HS-27A (cell line): ENCODE measurements at places on chromosomes 3 and 15.
A peak's percentile ranks its signal among the peaks of the same experiment; 100 is the strongest.

GRCh38 chr15:85168642-85169173, 187.1 kb downstream of the PDE8A start:
- no peak for DNase-seq

- DNase-seq: no peak
Measured at GRCh38 chr3:129657261-129658046, 51.0 kb upstream of the PLXND1 start.

- no peak for DNase-seq
Measured at GRCh38 chr3:46093966-46094365, 66.7 kb upstream of the XCR1 start.

DNA sequence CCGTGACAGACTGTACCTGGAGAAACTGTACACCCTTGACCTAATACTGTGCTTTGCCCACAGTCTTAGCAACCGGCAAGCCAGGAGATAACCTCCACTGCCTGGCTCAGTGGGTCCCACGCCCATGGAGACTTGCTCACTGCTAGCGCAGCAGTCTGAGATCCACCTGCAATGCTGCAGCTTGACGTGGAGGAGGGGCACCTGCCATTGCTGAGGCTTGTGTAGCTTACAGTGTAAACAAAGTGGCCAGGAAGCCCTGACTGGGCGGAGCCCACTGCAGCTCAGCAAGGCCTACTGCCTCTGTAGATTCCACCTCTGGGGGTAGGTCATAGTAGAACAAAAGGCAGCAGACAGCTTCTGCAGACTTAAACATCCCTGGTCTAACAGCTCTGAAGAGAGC, 189.3 kb downstream of the EDEM1 start:
- no peak for DNase-seq

GRCh38 chr3:38454884-38455638, 1.4 kb downstream of the ACVR2B start:
- DNase-seq: no peak

DNA sequence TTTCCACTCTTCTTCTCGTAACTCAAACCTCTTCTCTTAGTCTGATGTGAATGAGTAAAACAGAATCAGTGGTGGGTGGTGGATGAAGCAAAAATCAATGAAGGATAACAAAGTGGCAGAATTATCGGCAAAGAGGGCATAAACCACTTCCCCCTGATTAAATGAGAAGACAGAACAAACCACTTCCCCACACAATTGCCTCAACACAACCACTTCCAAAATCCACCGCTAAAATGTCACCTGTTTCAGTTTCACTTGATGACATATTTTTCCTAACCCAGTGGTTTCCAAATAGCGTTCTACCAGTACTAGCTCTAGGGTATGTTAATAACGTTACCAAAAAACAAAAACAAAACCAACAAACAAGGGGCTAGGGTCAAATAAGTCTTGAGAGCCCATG, 478.7 kb upstream of the WNT5A start:
- no peak for DNase-seq

DNA sequence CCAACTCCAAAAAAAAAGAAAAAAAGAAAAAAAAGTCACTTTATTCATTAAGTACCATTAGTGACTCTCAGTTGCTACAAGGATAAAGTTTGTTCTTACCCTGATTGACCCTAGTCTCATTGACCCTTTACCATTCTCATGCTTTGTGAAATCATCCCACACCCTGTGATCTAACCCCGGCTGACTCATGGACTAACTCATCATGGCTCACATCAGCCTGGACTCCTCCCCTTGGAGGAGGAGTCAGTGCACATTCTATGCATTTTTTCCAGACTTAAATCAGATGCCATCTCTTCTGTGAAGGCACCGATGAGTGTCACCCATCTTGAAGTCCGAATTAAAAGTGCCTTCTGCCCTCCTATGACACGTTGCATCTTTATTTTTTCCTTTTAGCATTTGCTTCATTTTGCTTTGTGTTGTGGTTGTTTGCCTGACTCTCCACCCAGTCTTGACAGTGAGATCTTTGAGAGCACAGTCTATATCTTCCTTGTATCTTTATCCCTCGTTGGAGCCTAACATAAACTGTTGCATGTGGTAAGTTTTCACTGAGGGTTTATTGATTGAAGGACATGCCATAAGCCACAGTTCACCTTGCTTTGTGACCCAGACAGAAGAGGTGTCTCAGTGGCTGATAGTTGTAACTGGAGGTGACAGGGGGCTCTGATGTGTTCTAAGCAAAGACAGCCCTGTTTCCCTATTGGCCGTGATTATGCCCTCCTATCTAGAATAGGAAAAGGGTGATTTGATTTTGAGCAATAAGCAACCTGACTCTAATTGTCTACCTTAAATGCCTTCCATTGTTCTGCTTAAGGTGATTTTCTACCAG, 72.1 kb downstream of the IL1RAP start:
- peak; percentile 89 for DNase-seq

GRCh38 chr15:33844186-33844585, 124.1 kb upstream of the CHRM5 start:
- no peak for DNase-seq

- no peak for DNase-seq
Measured at GRCh38 chr3:78096488-78097255, 1056.8 kb downstream of the ROBO2 start.

DNA sequence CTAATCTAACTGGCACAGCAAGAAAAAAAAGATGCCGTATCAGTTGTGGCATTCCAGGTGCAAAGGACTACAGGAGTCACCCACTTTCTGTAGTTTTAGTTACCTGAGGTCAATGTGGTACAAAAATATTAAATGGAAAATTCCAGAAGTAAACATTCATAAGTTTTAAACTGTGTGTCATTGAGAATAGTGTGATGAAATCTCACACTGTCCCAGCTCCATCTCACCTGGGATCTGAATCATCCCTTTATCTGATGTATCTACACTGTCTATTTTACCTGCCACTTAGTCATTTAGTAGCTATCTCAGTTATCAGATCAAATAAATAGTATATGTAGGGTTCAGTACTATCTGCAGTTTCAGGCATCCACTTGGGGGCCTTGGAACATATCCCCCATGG, 26.7 kb downstream of the GBE1 start:
- DNase-seq: no peak

DNA sequence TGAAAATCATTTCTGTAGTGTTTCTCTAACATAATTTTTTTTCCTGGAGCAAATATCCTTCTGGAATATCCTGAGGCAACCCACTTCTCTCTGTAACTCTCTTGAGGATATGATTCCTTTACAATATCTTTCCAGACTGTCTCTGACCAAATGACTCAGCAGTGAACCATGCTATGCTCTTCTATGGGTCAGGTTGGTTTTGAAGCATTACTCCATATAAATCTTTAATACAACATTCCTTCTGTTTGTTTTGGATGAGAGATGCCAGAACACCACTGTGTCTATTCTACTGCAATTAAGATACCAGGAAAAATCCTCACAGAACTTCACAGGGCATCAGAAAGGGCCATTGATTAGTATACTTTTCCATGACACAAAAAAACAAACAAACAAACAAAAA, 626.4 kb upstream of the ZNF385D start:
- DNase-seq: peak; percentile 35

DNA sequence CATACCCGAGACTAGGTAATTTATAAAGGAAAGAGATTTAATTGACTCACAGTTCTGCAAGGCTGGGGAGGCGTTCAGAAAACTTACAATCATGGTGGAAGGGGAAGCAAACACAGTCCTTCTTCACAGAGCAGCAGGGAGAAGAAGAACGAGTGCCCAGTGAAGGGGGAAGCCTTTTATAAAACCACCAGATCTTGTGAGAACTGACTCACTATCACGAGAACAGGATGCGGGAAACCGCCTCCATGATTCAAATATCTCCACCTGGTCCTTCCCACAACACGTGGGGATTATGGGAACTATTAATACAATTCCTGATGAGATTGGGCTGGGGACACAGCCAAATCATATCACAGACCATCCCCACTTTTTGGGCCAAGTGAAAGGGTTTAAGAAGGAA, 58.8 kb upstream of the CTXND1 start:
- DNase-seq: no peak

DNA sequence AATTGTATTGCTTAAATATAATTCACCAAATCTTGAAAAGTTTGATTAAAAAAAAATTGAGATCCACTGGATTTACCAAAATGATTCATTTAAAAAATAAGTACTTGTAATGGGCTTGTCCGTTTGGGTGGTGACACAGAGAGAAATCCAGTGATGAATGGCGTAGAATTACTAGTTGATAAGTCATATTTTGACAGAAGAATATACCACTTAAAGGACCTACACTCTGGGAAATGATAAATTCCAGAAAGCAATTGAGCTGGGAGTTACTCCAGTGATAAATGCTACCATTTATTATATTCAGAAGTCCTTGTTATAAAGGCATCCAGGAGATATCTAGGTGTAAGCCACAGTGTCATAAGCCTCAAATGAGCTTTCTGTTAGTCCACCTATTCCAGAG, 141.8 kb upstream of the CFAP20DC start:
- DNase-seq: no peak

GRCh38 chr3:88003115-88003755, 55.6 kb downstream of the CGGBP1 start:
- peak; percentile 30 for DNase-seq

- no peak for DNase-seq
Measured at GRCh38 chr3:62888778-62889177, 13.6 kb upstream of the CADPS start.

DNA sequence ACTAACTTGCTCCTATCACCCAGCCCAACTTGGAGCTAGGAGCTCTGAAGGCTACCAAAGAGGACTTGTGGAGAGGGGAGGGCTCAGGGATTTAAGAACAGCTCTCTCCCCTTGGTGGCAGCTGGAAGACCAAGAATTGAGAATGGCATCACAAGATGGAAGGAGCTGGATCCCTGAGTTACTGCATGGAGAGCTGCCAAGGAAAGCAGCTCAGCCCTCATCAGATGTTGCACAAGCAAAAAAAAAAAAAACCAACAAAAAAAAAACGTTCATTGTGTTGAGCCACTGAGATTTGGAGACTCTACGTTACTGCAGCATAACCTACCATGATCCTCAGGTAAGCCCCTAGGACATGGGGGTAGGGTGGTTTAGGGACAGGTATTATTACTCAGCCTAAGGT, 41.0 kb downstream of the ITGB5 start:
- DNase-seq: no peak

GRCh38 chr3:100400419-100400779, 490 bp downstream of the TOMM70 start:
- no peak for DNase-seq

GRCh38 chr15:70517194-70517590, 246.2 kb downstream of the UACA start:
- no peak for DNase-seq

GRCh38 chr3:172186607-172187006, 147.2 kb downstream of the FNDC3B start:
- no peak for DNase-seq

- DNase-seq: peak; percentile 97
Measured at GRCh38 chr3:8482960-8483665, 18.5 kb upstream of the LMCD1 start.

DNA sequence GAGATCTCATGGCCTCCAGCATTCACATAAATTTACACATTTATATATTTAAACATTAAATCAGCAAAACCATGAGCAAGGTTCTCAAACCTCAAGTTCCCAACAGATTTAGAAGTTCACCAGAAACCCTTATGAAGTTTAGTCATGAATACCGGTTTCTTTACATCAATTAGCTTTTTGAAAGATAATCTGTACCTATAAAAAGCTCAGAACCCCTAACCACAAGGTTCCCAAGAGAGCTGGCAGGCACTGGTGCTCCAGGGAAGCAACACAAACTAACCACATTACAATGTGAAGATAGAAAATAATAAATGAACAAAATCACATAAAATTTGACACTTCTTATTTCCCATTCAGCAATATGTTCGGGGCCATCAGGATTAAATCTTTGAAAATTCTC, 150.9 kb downstream of the FBN1 start:
- no peak for DNase-seq

GRCh38 chr3:156581033-156581432, 26.1 kb upstream of the SSR3 start:
- DNase-seq: no peak

GRCh38 chr3:152019508-152019907, 146.1 kb downstream of the SUCNR1 start:
- no peak for DNase-seq

DNA sequence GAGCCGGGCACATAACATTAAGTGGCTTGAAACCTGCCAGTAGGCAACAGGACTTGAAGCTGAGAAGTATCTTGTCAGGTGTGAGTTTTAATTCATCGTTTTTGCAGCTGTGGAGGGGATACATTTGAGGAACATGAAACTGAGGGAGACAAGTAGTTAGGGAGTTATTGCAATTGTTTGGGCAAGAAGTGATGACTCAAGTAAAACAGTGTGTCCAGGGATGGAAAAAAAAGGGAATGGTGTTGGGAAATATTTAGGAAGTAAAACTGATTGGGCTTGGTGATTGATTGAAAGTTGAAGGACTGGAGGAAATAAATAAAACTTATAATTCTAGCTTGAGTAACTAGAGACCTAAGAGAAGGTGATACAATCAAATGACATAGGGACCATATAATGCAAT, 85.5 kb downstream of the NCEH1 start:
- no peak for DNase-seq

DNA sequence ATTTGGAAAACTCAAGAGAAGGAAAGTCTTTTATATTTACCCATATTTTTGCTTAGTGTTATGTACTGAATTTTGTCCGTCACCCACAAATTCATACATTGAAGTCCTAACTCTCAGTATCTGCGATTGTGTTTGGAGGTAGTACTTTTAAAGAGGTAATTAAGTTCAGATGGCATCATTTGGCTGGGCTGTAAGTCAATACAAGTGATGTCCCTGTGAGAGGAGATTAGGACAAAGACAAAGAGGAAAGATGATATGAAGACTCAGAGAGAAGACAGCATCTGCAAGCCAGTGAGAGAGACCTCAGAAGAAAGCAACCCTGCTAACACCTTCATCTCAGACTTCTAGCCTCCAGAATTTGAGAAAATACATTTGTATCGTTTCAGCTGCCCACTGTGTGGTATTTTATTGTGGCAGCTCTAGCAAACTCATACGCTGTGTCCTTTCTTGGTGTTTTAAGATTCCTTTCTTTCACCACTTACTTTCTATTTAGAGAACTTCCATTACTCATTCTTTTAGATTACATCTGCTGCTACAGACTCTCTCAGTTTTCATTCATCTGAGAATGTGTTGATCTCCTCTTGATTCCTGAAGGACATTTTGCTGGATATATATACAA, 17.0 kb downstream of the LRCH3 start:
- DNase-seq: no peak

GRCh38 chr3:99084156-99084555, 182.7 kb upstream of the DCBLD2 start:
- DNase-seq: no peak

- no peak for DNase-seq
Measured at GRCh38 chr15:88646951-88647350, 8.1 kb downstream of the ISG20 start.
